Left lung (tissue), 14 donors: ENCODE measurements at places on chromosomes 4 and X. TPM values are rescaled to one million over a fixed set of nuclear protein-coding genes. Genes with fewer than 3 reads are reported as not detected.

DNA sequence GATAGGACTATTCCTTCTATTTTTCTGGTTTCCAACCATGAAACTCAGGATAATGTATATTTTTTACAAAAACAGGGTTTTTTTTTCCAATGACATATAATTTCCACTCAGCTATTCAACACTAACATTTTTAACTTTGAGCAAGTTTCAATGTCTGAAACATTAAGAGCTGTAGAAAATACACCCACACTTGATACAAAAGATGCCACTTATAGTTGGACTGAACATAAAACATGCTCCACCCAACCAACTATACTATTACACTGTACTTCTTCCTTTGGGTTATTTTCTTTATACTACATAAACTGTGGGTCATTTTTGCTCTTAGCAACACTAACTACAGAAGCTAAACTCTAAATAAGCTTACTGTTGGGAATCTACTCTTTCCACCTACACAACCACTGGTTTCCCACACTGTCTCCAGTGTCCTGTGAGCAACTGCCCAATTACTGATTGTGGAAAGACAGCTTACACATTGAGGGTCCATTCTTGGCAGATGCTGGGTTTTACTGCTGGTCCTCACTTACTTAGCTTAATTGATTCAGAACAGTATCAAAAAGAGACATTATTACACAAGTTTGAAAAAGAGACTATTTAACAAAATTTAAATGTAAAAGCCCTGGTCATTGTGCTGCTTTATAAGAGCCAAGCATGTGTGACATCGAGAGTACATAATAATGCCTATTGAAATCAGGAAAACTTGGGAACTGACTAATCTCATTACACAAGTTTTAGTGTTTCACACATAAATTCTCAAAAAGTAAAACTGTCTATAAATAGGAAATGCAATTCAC is 6.3 kb downstream of the AMMECR1 start:
- no peaks in the 10 kb centered on the region for H3K36me3 ChIP-seq
- H3K27me3 ChIP-seq: peaks cover 5% of the 10 kb centered on the region
- no peak for DNase-seq
- H3K27ac ChIP-seq: no peak overlapping the region
- H3K4me3 ChIP-seq: no peak overlapping the region

GRCh38 chr4:67436742-67437141 is 108.6 kb downstream of the CENPC start:
- H3K27ac ChIP-seq: no peak overlapping the region
- no peaks in the 10 kb centered on the region for H3K4me1 ChIP-seq
- H3K27me3 ChIP-seq: no peaks in the 10 kb centered on the region

- H3K27ac ChIP-seq: no peak overlapping the region
- DNase-seq: no peak
- H3K27me3 ChIP-seq: no peaks in the 10 kb centered on the region
- no peak overlapping the region for H3K4me3 ChIP-seq
- no peaks in the 10 kb centered on the region for H3K36me3 ChIP-seq
- H3K4me1 ChIP-seq: no peaks in the 10 kb centered on the region
These were observed 135.6 kb downstream of the CHIC2 start for GRCh38 chr4:53928825-53929224.

- peaks cover 3% of the 10 kb centered on the region for H3K4me1 ChIP-seq
- no peak for DNase-seq
These were observed 3.0 kb downstream of the GIMD1 start for GRCh38 chr4:106365613-106366012.

DNA sequence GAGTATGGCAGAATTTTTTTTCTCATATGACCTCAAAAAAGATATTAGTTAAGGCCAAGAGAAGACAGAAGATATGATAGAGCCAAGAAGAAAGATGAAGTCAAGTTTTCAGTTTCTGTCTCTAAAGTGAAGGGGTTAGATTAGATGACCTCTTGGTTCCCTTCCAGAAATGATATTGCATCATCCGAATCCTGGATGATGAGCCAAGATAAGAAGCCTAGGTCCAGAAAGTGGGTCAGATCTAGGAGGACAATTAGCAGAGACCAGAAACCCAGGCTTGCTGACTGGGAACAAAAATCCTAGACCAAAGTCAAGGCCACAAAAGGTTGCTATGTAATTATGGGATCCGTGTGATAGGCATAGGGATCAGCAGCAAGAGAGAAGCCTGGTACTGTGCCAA is 20.2 kb downstream of the SATL1 start:
- H3K4me1 ChIP-seq: no peaks in the 10 kb centered on the region
- no peak overlapping the region for H3K4me3 ChIP-seq
- no peaks in the 10 kb centered on the region for H3K36me3 ChIP-seq
- no peak for DNase-seq
- H3K27ac ChIP-seq: no peak overlapping the region

GRCh38 chrX:9856588-9856987 is 70.4 kb downstream of the SHROOM2 start:
- no peaks in the 10 kb centered on the region for H3K4me1 ChIP-seq
- no peak overlapping the region for H3K4me3 ChIP-seq
- DNase-seq: no peak
- peak overlapping the region; percentile 28 for H3K27ac ChIP-seq

DNA sequence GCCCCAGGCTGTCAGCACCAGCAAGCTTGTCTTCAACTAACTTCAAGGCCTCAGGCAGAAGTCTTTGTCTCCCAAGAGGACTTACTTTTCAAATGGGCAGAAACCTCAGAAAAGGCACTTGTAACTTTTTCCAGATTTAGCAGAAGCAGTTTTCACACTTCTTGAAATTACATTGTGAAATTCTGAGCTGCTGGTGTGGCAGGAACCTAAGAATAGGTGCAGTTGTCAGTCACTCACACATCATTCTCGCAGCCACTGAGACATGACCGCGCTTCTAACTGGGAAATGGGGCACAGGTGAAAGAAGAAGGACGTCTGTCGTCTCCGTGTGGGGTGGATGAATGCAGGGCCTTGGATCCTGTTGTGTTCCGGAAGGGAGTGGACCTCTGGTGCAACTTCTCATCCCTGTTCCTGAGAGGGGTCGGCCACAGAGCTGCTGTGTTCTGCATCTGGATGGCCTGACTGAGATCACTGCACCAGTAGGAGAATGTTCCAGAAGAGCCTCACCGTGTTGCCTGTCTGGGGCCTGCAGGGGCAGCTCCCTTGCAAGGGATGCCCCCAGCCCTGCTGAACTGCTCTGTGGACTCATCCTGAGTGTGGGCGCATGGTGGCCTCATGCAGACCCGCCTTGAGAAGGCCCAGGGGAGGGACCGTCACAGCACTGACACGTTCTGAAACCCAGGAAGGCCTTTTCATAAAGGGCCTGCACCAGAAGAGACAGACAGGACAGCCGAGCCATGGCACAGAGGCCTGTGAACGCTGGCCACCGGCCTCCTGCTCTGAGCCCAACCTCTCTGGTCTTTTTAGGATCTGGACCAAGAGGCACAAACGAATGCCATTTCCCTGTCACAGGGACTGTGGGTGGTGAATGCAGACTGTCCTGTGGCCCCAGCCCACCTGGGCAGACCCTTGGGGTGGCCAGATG is 18.7 kb downstream of the NAT8L start:
- H3K4me3 ChIP-seq: no peak overlapping the region
- H3K27me3 ChIP-seq: no peaks in the 10 kb centered on the region
- H3K36me3 ChIP-seq: no peaks in the 10 kb centered on the region

DNA sequence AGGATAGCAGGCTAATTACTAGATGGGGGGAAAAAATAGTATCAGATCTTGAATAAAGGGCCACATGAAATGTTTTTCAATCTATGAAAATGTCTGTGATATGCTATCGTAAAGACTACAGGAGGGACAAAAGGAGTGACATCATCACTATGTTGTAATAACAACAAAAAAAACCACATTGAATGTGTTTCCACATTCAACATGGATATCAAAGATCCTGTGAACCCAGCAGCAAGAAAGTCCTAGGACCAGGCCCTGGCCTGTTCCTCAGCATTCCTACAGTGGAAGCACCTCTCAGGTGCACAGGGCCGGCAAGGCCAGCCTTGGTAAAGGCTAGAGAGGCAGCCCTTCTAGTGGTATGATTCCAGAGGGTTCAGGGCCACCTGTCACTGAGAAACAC is 118.3 kb downstream of the RELL1 start:
- no peaks in the 10 kb centered on the region for H3K27me3 ChIP-seq
- DNase-seq: no peak
- no peaks in the 10 kb centered on the region for H3K4me1 ChIP-seq

GRCh38 chrX:16788477-16788876 is 2.2 kb downstream of the TXLNG start:
- no peak overlapping the region for H3K27ac ChIP-seq
- peaks cover 3% of the 10 kb centered on the region for H3K4me1 ChIP-seq
- no peak for DNase-seq

GRCh38 chr4:10205223-10205622 is 88.6 kb upstream of the WDR1 start:
- DNase-seq: no peak
- H3K27me3 ChIP-seq: no peaks in the 10 kb centered on the region
- no peak overlapping the region for H3K4me3 ChIP-seq
- H3K4me1 ChIP-seq: no peaks in the 10 kb centered on the region
- no peak overlapping the region for H3K27ac ChIP-seq

- H3K4me3 ChIP-seq: no peak overlapping the region
- H3K27me3 ChIP-seq: peaks cover 7% of the 10 kb centered on the region
These were observed 283.4 kb downstream of the BCOR start for GRCh38 chrX:39814391-39814790.

- no peak overlapping the region for H3K4me3 ChIP-seq
- peak overlapping the region; percentile 77 for H3K27ac ChIP-seq
- H3K27me3 ChIP-seq: no peaks in the 10 kb centered on the region
- H3K4me1 ChIP-seq: peaks cover 92% of the 10 kb centered on the region
- H3K36me3 ChIP-seq: peaks cover 11% of the 10 kb centered on the region
- no peak for DNase-seq
These were observed 6.7 kb downstream of the CD99 start for GRCh38 chrX:2697741-2698299.

GRCh38 chr4:17680559-17681280 is 66.3 kb downstream of the MED28 start:
- H3K27ac ChIP-seq: no peak overlapping the region
- H3K27me3 ChIP-seq: no peaks in the 10 kb centered on the region
- DNase-seq: no peak
- no peak overlapping the region for H3K4me3 ChIP-seq
- H3K36me3 ChIP-seq: no peaks in the 10 kb centered on the region

DNA sequence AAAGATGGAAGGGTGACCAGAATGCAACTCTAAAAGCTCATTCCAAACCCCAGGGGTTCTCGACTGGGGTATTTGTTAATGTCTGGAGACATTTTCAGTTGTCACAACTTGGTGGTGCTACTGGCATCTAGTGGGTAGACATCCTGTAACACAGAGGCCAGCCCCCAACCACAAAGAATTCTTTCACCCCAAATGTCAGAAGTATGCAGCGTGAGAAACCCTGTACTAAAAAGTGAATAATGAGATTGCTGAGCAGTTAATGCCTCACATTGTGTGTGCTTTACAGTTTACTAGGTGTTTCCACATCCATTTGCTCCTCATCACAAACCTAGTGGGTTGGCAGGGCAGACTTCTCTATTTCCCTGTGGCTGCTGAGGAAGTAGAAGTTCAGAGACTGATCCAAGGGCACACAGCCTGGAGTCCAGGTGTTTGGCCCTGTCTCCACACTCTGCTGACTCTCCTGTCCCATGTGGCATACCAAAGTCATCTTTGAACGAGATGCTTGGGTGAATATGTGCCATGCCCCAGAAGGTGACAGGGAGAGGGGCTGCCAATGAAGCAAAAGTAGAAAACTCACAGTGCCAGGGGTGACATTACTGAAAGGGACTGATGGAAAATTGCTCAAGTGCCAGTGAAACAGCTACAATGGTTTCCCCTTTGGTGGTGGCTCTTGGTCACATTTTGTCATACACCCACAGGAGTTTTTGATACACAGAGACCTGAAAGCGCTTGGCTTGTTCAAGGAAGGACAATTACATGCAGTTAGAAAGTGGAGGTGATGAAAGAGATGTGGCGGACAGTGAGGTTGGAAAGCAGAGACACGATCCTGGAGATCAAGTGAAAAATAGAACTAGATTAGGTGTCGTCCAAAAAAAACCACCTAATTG is 10.1 kb upstream of the TMEM154 start:
- H3K36me3 ChIP-seq: no peaks in the 10 kb centered on the region
- H3K27me3 ChIP-seq: no peaks in the 10 kb centered on the region
- no peak for DNase-seq
- no peak overlapping the region for H3K4me3 ChIP-seq
- H3K27ac ChIP-seq: peak overlapping the region; percentile 51

DNA sequence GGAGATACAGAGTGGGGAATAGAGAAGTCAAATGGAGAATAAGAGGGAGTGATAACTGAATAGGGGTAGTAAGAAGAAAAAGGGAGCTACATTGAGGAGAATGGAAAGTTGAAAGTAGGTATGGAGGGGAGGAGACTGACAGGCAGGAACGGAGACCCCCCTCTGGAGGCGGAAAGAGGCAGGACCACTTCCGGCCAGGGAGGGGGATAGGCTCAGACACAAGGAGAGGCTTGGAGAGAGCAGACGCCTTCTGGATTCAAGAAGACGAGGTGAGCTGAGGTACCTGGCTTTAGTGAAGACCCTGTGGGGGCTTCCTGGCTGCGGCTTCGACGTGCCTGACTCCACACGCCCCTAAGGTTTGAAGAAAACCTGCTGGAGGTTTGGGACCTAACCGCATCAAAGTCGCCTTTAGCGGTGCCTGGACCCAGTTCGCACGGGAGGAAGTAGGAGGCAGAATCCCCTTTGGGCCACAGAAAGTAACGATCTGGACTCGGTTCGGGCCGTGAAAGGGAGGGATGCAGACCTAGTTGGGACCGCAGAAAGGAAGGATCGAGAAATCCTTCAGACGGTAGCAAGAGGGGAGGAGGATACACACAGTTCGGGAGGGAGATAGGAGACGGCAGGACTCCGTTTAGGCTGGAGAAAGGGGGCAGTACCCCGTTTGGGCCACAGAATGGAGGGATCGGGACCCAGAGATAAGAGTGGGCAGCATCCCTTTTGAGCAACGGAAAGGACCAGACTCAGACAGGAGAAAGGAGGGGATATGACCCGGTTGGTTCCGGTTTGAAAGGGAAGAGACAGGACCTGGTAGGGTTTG is at the start of gene TRO:
TSS of gene TRO (plus strand) at position 215 of the 817 bp plus-strand sequence. CDS start 1,423 bp downstream, outside the sequence.
- peak; percentile 48 for DNase-seq
- peak within 1 kb of the TSS; percentile 30 for H3K4me3 ChIP-seq
- no peaks in the 10 kb centered on the region for H3K4me1 ChIP-seq
- H3K36me3 ChIP-seq: no peaks in the 10 kb centered on the region

- H3K36me3 ChIP-seq: no peaks in the 10 kb centered on the region
- DNase-seq: no peak
These were observed 146.0 kb downstream of the PJA1 start for GRCh38 chrX:69019073-69019890.

Gene TEX28
- not detected for total RNA-seq

Gene TLR1
- total RNA-seq: 13.4 TPM

Gene USP17L24
- total RNA-seq: not detected
